ENCODE measurements at places on chromosomes 13 and 19.

- no peak for DNase-seq
Measured at GRCh38 chr19:17421942-17422341, 2.1 kb downstream of the MVB12A start.

DNA sequence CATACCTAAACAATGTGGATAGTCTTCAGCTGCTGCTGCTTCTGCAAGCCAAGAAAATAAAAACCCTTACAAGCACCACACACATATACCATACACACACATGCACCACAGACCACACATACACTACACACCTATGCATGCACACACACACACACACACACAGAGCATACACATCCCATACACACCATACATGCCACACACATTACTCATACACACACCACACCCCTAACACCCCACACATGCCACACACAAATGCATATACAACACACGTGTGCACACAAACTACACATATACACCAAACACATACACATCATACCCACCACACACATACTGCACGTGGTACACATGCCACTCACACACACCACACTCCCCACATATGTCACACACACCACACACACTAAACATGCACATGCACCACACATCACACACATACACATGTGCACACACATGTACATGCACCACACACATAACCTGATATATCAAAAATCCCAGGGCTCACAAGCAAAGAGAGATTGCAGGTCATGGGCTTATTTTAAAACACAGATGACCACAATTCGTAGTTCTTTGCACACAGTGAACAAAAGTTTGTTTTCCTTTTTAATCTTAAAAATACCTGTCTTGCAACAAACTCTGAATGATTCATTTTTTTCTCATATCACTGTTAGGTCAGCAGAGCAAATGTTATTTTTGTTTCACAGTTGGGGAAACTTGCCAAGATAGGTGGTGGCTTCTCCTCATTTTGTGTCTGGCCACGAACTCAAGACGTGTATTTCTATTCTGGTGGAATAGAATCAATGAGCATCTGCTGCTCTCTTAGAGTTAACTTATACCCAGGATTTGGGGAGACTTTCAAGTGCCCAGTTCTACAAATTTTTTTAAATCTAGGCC is 456.6 kb downstream of the FGF9 start:
- DNase-seq: no peak

DNA sequence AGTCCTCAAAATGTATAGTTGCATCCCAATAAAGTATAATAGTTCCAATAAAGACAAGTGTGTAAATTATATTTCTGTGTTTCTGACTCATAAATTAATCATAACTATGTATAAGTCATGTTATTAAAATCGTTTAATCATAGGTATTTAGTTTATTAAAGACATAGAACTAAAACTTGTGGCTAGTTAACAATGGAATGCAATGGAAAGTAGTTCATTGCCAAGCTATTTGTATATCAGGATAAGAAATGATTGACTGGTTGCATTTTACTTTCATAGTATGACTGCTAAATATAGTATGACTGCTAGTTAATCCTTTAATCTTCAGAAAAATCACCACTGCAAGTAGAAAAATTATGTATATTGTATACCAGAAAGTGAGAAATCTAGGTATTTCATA is 16.9 kb downstream of the COG3 start:
- no peak for DNase-seq

GRCh38 chr13:37026771-37027170 is 26.2 kb downstream of the EXOSC8 start:
- no peak for DNase-seq

DNA sequence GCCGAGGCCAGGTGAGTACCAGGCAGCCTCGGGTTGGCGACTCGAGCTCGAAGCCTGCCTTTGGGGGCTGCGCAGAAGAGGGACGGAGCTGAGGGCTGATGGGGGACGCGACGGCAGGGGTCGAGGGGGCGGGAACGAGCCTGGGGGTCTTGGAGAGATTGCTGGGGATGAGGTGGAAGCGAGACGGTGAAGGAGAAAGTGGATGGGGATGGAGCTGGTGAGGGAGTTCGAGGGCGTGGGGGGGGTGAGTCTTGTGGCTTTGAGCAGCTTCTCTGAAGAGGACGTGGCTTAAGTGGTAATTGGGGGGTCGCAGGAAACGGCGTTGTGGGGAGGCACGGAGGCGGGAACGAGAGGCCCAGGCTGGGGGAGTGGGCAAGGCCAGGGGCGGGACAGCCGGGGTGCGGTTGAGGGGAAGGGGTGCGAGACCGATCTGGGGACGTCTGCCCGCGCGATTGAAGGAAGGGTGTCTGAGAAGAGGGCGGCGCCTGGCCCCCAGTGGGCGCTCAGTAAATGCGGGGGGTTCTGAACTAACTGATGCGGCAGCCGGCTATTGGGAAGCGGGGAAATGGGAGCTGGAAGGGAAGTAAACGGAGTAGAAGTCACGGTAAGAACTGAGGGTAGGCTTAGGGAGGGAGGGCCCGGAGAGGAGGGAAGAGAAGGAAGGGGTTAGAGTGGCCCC is 426 bp downstream of the MYO9B start:
- DNase-seq: peak; percentile 49

GRCh38 chr19:12794196-12794941 is 3.1 kb downstream of the JUNB start:
- DNase-seq: no peak

DNA sequence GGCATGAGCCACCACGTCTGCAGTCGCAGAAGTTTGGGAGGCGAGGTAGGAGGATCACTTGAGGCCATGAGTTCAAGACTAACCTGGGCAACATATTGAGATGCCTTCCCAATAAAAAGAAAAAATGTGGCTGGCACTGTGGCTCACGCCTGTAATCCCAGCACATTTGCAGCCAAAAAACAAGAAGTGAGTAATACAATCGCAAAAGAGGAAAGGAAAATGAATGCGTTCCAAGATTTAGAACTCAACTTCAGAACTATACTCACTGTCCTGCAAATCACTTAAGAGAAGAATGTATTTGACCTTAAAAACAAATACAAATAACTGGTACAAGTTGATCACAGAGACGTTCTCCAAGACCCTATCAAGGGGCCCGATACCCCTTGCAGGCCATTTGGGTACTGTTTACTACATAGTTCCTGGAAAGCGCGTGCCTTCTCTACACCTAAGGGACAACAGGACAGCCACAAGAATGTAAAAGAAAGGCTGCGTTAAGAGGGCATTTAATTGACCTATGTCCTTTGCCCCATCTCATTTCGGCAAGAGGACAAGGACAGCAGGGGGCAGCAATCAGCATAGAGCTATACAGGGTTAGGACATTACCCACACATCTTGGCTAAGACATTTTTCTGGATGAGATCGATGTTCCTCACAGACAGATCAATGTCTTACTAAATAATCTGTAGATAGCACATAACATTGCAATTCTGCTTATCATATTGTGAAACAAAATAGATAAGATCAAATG is 41.3 kb downstream of the FLT3 start:
- no peak for DNase-seq

DNA sequence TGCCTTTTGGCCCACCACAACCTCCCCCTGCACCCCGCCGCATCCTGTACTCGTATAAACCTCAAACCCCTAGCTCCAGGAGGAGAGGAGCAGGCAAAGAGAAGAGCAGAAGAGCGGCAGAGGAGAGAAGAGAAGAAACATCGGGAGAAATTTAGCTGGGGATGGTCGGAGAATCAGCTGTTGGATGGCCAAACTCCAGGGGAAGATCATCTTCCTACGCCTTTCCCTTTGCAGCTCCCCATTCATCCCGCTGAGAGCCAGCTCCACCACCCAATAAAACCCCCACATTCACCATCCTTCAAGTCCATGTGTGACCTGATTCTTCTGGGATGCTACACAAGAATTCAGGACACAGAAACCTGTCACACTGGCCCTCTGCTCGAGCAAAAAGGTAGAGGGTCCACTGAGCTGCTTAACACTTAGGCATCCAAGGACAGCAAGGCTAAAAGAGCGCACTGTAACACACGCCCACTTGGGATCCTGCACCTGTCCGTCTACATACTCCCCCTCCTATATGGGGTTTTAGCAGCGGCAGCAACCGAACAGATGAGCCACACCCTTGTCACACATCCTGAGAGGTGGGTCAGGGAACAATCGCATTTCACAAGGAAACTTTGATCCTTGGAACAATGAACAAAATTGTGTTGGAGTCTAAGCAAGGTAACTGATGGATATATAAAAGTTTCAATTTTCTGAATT is 51.6 kb upstream of the MIR17HG start:
- no peak for DNase-seq

GRCh38 chr13:45224176-45224575 is 23.3 kb upstream of the KCTD4 start:
- DNase-seq: no peak

DNA sequence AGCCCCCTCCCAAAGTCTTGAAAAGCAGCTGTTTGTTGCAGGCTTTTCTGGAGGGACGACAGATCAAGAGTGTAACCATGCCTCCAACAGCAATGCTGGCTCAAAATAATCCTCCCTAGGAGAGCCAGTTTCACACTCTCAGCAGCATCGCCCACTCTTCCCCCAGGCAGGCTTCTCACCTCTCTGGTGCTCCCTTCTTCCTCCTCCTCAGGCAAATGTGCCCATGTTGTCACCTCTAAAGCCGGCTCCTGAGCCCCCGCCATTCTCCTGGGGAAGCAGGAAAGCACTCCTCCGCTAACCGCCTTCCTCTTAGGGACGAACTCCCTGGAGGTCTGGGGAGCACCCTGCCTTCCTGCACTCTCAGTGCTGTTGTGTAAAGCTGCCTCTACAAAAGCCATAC is 98.9 kb upstream of the SGCG start:
- DNase-seq: no peak

GRCh38 chr19:16397791-16398529 is 73.3 kb downstream of the KLF2 start:
- DNase-seq: no peak
